ENCODE measurements at places on chromosomes 6 and 20.

GRCh38 chr6:166420351-166420750, 37.6 kb upstream of the MPC1 start:
- no peak for DNase-seq

DNA sequence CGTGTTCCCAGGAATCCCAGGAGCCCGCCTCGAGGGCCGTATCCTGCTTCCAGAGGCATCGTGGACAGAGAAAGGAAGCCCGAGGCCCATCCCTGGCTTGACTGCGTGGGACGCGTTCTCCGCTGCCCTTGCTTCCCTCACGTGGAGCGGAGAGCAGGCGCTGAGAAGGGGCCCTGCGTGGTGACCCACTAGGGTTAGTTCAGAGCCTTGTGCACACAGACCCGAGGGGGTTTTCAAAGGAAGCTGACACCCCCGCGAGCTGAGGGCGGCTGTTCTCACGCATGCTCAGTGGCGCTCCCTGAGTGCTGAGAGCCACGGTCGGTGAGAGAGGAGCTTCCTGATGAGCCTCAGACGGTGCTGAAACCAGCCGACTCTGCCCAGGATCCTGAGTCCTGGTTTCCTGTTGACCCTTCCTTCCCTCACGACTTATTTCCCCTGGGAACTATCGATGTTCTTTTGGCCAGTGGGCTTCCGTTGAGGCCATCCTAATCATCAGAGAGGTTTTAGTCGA, 28.9 kb upstream of the CCR6 start:
- peak; percentile 39 for DNase-seq

GRCh38 chr6:137867685-137868509, 838 bp downstream of the TNFAIP3 start:
- peak; percentile 65 for DNase-seq

- no peak for DNase-seq
These were observed 102.1 kb downstream of the ATG5 start for GRCh38 chr6:106223300-106223930.

DNA sequence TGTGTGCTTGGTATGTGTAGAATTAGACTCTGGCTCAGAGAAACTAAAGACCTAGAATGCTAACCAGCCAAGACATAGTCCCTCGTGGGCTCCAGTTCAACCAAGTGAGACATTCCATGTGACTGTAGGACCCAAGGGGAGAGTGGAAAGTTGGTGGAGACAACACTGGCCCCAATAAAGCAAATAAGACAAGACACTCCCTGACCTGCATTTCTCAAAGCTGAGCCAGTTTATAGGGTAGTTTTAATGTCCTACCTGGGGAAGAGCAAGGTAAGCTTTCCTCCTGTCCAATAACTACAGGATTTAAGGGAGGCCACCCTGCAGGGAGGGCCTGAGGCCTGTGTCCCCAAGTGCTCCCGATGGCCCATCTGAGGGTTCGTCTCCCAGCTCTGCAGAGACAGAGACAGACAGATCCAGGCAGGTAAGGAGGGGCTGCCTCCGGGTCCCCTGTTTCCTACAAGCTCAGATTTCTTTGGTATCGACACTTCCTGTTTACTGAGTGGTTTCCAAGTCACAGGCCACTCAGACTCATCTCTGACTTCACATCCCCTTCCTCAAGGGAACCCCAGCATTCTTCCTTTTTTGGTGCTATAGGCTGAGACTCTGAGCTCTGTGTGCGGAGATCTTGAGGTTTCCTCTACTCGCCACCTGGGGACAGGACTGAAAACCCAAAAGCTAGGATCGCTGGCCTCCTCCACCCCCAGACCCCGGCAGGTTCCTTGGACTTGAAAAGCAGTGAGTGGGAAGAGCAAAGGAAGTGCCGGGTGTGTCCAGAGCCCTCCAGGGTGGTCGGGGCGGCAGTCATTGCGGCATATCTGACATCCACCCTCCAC, 92.4 kb downstream of the PRND start:
- DNase-seq, result no peak

GRCh38 chr20:7744411-7744810, 195.8 kb downstream of the HAO1 start:
- DNase-seq, result no peak

- no peak for DNase-seq
These were observed 117.8 kb downstream of the TCP11 start for GRCh38 chr6:35023091-35024000.

GRCh38 chr20:59936409-59936808, 3.0 kb upstream of the SYCP2 start:
- DNase-seq, result no peak

DNA sequence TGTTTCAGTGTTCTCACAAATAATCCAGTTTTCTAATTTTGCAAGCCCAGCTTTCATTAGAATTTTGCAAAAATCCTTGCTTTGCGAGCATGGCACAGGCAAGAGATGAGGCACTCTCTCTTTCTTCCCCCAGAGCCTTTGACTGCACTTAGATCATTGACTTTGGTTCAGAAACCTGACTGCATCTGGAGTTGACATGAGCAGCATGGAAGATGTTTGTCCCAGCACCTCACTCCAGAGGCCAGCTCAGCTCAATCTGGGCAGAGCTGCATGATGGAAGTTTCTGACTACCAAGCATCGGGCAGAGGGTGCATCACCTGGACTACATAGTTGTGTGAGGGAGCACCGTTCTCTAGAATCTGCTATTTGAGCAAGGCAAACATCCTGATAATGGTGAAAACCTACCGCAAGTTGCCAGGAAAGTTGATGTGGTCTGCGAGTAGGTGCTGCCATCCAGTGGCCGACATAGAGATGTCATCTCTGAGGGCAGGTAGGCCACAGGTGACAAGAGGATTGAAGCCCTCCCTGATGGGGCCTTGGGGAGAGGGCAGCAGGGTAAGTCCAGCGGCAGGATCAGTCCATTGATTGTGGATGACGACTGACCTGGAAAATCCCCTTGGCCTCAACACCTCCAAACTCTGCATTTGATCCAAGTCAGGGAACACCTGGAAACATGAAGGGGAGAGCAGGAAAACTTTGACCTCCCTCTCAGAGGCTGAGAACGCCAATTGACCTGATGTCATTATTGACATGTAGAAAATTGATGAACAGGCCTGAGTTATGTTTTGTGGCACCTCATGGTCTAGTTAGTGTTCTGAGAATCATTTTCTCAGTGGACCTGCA, 3.8 kb upstream of the LPA start:
- DNase-seq, result peak; percentile 52

DNA sequence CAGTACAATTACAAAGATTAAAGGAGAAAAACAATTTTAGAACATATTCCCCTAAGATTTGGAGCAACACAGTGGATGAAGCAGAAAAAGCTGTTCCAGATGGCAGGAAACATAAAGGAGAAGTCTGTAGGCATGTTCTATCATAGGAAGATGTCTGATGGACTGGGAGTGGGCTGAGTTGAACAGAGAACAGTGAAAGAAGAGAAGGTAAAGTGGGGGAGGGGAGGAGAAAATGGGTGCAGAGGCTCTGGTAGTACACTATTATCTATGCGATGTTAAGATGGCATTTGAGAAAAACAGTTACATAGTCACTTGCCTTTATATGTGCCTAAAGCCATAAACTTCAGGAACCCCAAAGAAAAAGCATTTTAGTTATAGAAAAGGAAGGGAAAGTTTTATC, 4.2 kb upstream of the PHIP start:
- no peak for DNase-seq

DNA sequence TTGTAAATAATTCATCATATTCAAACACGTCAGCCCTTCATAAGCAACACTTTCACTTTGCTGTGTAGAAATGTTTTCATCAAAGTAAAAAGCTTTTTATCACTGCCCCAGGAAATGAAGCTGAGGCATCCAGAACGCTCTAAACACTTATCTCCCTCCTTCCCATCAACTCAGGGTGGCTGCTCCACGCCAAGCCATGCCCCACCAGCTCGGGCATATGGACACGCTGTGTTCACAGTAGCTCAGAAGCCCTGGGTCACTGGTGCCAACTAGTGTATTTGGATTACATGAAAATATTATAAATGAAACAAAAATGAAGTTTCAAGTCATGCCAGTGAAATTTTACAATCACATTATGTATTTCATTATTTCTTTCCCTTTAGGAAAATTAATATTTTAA, 10.3 kb downstream of the PDE10A start:
- DNase-seq, result no peak

GRCh38 chr20:39124064-39124463, 161.9 kb downstream of the DHX35 start:
- no peak for DNase-seq

GRCh38 chr6:167985911-167986595, 11.4 kb upstream of the KIF25 start:
- no peak for DNase-seq

- DNase-seq, result peak; percentile 63
These were observed 20.2 kb upstream of the GJE1 start for GRCh38 chr6:142112451-142113061.

DNA sequence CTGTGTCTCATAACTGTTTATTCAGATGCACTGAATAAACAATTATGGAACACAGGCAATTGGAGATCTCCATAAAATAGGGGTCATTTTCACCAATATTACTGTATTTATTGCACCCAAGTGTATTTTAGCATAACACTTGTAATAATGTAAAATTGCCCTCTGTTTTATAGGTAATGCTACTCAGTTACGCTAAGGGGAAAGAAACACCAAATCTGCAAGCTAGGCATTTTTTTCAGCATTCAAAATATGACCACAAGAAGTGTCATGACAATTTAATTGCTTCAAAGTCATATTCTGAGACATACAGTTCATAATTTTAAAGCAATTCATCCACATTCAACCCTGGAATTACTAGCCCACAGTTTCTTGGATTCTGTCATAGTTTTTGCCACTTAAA, 643.2 kb upstream of the NOX3 start:
- DNase-seq, result no peak

DNA sequence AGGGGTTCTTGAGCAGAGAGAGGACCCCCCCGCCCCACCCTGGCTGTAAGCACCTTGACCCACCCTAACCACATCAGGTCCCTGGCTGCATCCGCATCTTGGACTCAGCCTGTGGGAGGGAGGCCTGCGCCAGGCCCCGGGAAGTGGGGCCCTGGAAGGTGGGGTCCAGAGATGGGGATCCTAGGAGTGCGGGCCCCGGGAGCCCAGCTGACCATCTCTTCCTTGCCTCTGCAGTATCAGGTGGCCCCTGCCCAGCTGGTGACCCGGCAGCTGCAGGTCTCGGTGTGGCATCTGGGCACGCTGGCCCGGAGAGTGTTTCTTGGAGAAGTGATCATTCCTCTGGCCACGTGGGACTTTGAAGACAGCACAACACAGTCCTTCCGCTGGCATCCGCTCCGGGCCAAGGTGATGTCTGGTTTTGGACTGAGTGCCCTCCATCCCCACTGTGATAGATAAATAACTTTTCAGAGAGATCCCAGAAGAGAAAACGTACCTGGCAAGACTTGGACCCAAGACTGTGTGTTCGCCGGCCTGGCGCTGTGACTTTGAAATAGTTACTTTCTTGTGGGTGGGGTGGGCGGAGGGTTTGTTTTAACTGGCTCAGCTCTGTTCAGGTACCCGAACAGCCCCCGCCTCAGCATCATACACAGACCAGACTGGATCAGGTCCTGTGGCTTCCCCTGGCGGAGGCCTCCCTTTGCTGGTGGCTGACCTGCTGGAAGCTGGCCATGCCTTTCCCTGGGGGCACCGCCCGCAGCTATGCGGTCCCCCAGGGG, 62.0 kb downstream of the EZR start:
- DNase-seq, result peak; percentile 43

- no peak for DNase-seq
These were observed 9.2 kb downstream of the FOXA2 start for GRCh38 chr20:22575087-22575721.

- no peak for DNase-seq
These were observed 689.5 kb downstream of the PHF3 start for GRCh38 chr6:64325093-64325492.

DNA sequence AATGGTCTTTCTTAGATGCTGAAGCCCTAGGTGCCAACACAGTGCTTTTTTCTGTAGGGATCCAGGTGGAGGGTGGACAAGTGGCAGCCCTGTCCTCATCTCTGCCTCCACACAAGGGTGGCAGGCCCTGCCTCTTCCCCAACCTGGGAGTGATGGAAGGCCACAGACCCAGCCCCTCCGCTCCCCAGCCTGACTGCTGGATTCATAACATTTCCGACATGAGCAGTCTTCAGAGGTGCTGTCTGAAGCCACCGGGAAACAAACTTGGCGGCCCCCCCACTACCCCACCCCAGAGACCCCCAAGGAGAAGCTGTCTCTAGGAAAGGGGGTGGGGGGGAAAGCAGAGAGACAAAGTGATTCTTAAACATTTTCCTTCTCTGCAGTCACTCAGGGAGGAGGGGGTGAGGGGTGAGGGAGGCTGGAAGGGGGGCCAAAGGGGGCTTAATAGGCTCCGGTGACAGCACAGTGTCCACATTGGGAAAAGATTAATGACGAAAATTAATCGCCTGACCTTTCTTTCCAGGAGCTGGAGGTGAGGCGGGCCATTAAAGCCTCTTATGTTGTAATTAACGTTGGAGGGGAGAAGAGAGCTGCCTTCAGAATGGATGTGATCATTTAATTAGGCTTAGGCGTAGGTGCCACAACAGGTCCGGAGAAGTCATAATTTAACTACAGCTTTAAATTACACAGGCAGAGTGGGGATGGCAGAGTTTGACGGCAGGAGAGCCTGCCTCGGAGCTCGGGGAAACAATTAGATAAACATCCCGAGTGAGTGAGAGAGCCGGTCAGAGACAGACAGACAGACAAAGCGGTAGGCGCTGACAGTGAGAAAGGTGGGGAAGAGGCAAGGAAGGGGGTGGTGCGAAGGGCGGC, 76.8 kb upstream of the FOXP4 start:
- DNase-seq, result no peak

DNA sequence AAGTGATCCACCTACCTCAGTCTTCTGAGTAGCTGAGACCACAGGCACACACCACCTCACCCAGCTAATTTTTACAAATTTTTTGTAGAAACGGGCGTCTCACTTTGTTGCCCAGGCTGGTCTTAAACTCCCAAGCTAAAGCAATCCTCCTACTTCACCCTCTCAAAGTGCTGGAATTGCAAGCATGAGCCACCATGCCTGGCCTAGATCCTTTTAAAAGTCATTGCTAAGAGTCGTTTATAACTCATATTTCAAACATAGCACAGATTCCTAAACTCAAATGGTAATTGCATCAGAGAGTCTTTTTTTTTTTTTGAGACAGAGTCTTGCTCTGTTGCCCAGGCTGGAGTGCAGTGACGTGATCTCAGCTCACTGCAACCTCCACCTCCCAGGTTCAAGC, 7.7 kb upstream of the SAMHD1 start:
- no peak for DNase-seq

- DNase-seq, result no peak
These were observed 141.7 kb downstream of the CD164 start for GRCh38 chr6:109240370-109241084.

Measured in ecto neural progenitor cell (in vitro differentiated cells).